ENCODE measurements at places on chromosomes 4 and X. TPM values are rescaled to one million over a fixed set of nuclear protein-coding genes. Genes with fewer than 3 reads are reported as not detected.

MGARP gene
- 0.28 TPM for total RNA-seq

SPATA4 gene
- not detected for total RNA-seq

DNA sequence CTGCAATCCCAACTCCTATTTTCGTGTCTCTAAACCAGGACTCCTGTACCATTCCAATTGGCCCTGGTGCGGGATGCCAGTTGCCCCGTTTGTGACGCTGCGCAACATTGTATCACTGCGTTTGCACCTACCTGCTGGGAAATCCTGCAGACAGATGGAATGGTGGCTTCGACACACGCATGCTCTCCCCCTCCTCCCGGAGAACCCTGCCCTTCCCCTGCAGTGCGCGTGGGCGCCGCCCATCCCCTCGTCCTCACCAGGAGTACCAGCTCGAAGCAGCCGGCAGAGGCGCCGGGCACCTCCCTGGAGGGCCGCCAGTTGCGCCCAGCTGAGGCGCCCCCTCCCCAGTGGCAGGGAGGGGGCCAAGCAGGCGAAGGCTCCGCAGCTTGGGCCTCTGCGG lies 1.4 kb downstream of the DGKK start:
- ATAC-seq, result no peak

- ATAC-seq, result no peak
These were observed 22.1 kb downstream of the EPGN start for GRCh38 chr4:74330295-74330750.

- ATAC-seq, result no peak
These were observed 71.7 kb downstream of the IRS4 start for GRCh38 chrX:108664701-108665100.

GRCh38 chrX:151082077-151082948 lies 94.1 kb upstream of the GPR50 start:
- peak; percentile 90 for ATAC-seq

DNA sequence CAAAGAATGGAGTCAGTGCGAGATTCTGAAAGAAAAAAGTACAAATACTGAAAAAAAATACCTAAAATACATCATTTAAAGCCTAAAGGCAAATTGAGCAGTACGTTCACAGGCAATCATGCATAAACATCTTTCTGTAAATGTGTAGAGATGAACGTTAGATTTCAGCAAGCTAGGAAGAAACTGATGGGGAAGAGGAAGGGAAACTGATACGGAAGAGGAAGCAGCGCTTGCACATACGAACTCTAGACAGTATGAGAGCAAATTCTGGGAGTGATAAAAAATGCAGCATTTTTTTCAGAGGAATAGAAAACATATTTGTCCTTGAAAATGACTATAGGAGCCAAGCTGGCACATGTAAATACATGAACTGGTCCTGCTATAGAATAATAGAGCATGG lies 9.4 kb downstream of the ANKRD50 start:
- no peak for ATAC-seq

- ATAC-seq, result peak; percentile 94
These were observed 117.0 kb downstream of the DHRSX start for GRCh38 chrX:2383735-2384134.

GRCh38 chrX:104156630-104157529 lies at the start of gene SLC25A53:
Gene SLC25A53, minus strand, starts transcription at chrX:104157009. Its CDS starts 51,752 bp downstream, at chrX:104105257.
- ATAC-seq, result peak; percentile 94

All from esophagus mucosa (tissue), 1 donor.